ENCODE measurements at places on chromosomes 2 and 18.

- no peak for DNase-seq
Observed at GRCh38 chr18:40049716-40050115, 1905.3 kb upstream of the PIK3C3 start.

DNA sequence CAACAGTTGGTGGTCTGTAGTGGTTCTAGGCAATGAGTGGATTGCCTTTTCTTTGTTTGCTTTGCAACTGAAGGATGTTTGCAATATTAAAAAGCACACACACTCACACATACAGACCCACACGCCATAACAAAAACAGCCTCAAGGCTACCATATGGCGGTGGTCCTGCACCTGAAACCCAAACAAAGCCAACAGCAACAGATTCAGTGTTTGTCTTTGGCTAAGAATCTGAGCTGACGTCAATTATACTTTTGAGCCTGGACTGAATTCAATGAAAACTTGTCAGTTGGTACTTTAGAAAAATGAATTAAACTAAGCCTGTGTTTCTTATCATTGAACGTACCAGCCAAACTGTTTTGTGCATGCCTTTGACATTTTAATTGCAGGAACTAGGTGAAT is 65.0 kb upstream of the NYAP2 start:
- DNase-seq = no peak

GRCh38 chr18:13191779-13192178 is 26.8 kb upstream of the LDLRAD4 start:
- DNase-seq = no peak

DNA sequence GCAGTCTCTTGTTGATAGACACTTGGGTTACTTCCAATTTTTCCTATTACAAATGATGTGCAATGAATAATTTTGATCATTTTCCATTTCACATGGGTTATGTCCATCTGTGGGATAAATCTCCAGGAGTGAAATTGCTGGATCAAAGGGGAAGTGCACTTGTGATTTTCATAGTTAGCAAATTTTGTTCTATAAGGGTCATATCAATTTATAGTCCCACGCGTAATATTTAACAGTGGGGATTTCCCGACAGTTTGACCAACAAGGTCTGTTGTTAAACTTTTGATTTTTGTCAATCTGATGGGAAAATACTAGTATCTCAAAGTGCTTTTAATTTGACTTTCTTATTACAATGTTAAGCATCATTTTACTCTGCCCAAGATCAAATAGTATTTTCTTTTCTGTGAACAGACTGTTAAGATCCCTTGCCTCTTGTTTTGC is 8.3 kb downstream of the IL1B start:
- no peak for DNase-seq

DNA sequence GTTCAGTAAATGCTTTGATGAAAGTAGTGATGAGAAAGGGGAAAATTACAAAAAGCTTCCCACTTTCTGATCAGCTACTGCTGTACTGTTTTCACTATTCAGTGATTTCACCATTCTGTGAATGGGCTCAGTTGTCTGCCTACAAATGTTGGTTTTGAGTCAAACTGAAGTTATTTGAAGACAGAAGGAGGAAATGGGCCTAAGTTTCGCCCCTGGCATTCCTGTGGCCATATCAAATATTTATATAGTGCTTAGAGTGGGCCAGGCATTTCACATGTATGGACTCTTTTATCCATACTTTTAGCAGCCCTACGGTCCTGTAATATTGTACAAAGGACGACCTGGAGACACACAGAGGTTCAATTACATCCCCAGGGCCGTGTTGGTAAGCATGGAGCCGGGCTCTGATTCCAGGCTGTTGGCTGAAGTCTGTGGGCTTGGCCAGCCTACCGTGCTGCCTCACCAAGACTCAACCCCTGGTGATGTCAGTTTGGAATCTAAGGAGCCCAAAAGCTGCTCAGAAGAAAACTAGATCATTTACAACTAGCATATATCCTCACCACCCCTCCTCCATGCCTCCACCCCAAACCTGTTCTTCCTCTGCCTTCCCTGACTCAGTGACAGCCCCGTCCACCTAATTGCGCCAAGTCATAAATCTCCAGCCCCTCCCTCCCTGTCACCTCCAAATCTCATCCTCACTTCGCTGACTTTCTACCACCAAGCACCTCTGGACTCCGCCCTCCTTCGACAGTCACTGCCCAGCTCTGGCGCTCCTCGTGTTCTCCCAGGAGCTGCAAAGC is 10.1 kb upstream of the GRHL1 start:
- DNase-seq = no peak

DNA sequence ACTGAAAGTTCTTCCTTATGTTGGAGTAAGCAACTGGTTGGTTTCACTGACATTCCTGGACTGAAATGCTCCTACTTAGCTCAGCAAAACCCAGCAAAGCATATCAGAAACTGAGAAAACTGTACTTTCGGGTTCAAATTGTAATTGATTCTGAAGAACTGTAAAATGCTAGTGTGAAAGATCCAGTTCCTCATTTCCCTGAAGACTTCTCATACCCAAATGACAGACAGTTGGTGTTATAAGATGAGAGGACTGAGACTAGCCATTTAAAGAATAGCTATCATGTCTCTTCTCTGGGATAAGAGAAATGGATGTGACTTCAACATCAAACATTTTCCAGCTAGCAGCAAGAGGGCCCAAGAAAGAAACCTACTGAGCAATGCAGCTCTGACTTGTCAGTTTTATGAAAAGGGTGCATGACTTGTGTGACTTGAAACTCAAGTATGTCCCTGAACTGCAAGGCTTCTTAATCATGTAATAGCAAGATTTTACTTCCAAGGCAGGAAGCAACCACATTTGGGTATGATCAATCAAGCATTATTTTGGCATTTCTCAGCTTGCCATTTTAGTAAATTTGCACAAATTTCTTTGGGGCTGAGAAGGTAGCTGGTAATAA is 420.3 kb upstream of the MMADHC start:
- no peak for DNase-seq

DNA sequence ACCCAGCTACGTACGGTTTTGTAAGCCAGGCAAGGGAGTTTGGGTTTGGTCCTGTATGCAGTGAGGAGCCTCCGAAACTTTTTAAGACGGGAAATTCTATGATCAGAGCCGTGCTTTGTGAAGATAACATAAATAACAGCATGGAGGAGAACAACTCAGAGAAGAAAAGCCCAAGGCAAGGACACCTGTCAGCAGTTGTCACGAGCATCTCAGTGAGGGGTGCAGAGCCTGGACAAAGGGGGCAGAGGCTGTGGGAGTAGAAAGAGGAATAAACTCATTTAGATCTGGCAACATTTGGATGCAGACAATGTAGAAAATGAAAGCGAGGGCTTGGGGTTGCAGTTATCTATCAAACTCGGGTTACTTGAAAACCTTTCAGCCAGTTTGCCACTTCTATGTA is 64.5 kb downstream of the CAVIN2 start:
- DNase-seq = no peak

Data from stimulated activated CD8-positive, alpha-beta memory T cell treated with anti-CD3 and anti-CD28 coated beads, Interleukin-4, amount 100 ng/mL, for 48 hours (primary cell).